ENCODE measurements at places on chromosomes 7 and 10. TPM values are rescaled to one million over a fixed set of nuclear protein-coding genes. Genes with fewer than 3 reads are reported as not detected.

DOCK4 gene
- 0.89 TPM for total RNA-seq

FAM25G gene
- not detected for total RNA-seq

HGF gene
- total RNA-seq, result not detected

TYW1B gene
- total RNA-seq, result 4.2 TPM

C10orf95 gene
- 0.33 TPM for total RNA-seq

ACSM6 gene
- not detected for total RNA-seq

COMMD3 gene
- total RNA-seq, result 79.7 TPM

NOS3 gene
- 15.7 TPM for total RNA-seq

BET1 gene
- total RNA-seq, result 19.1 TPM

ASZ1 gene
- total RNA-seq, result not detected

GRCh38 chr10:24707445-24707844 is 16.2 kb downstream of the ARHGAP21 start:
- peak; percentile 52 for DNase-seq

DNA sequence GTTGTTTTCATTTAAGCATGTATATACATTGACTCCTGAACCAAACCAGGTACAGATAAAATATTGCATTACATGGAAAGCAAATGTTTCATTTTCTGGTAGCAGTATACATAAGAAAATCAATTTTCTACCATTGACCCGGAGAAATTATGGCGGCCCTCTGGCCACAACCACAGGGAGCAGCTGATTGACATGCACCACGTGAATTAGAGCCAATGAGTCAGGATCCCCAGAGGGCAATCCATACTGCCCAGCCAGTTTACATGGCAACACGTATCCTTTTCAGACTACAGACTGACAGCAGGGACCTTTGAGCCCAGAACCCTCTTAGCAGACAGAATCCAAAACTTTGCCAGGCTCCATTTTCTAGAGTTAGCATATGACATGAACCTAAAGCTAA is 272.2 kb upstream of the NEBL start:
- DNase-seq, result no peak

GRCh38 chr7:24372961-24373955 is 89.3 kb downstream of the NPY start:
- DNase-seq, result no peak

DNA sequence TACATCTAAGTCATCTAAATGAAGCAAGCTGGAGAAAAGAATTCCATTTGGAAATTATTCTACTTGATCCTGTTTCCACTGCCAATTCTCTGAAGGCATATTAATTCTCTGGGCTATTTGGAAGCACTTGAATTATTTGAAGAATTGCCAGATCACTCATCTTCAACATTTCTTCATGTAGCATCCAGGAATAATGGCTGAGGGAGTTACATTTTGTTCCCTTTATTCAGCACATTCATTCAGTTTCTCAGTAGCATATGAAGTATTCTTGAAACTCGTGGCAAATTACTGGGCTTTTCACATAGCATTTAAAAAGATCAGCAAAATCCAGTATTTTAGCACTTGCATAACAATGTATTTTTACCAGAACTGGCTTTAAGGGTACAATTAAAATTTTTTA is 127.1 kb upstream of the VIPR2 start:
- no peak for DNase-seq

DNA sequence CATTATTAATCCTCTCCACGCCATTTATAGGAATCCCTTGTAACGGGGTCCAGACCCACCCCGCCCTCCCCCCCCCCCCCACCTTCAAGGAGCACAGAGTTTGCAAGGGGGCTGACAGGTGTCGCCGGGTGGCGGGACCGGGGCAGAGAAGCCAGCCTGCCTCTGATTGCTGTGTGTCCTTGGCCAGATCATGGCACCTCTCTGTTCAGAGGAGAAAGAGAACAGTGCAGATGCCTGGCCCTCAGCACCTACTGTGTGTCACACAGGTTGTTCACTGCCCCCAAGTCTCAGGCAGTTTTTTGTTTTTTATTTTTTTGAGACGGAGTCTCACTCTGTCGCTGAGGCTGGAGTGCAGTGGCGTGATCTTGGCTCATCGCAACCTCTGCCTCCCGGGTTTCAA is 5.4 kb upstream of the MICALL2 start:
- no peak for DNase-seq

DNA sequence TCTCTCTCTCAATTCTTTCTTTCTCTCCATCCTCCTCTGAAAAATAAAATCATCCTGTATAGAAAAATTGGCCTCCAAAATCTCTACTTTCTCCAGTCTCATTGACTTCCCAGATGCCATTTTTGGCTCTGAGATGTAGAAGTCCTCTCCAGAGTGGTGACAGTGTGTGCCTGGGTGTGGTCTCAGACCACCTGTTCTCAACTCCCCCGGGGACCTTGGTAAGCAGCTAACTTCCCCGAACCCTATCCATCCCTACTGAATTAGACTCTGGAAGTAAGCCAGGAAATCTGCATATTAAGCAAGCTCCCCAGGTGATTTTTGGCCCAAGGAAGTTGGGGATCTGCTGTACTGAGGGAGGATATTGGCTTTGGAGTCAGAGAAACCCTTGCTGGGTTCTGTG is 120.5 kb downstream of the WDR11 start:
- DNase-seq, result no peak

- DNase-seq, result no peak
Measured at GRCh38 chr7:65809259-65809981, 63.5 kb upstream of the VKORC1L1 start.

DNA sequence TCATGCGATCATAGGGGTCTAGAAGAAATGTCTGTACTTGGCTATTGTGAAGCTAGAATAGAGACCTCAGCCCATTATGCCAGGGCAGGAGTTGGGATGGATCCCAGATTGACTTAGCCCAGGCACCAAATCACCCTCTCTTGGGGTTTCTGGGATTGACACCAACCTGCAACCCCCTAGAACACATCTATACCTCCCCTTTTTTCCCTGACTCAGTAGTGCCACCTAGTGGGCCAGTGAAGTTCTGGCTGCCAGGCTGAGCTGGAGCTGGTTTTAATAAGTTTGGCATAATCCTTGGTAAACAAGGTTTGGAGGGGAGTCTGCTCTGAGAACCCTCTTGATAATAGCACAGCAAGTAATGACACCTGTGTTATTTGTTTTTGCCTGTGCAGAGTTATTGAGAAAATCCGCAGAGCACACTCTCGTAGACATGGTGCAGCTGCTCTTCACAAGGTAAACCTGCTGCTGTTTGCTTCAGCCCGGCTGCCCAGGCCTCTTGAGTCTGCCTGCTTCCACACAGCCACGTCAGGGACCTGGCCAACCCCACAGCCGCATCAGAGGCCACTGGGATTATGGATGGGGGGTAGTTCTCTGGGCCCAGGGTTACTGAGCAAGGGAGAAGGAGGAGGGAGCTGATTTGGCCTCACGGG is 43.3 kb upstream of the NFKB2 start:
- peak; percentile 90 for DNase-seq

DNA sequence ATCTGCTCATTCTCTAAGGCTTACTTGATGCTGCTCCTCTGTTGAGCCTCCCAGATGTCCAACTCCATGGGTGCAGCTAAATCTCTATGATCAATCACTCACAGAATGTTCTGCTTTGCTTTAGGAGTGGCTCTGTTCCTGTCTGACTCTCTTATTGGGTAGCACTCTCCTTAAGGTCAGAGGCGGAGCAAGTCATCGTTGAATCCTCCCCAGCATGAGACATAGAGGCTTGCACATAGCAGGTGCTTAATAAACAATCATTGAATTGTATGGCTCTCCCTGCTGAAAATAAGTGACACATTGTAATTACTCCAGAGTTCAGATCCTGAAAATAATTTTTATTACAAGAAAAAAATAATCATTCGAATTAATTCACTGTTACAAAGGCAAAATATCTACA is 69.7 kb downstream of the NPS start:
- DNase-seq, result no peak

DNA sequence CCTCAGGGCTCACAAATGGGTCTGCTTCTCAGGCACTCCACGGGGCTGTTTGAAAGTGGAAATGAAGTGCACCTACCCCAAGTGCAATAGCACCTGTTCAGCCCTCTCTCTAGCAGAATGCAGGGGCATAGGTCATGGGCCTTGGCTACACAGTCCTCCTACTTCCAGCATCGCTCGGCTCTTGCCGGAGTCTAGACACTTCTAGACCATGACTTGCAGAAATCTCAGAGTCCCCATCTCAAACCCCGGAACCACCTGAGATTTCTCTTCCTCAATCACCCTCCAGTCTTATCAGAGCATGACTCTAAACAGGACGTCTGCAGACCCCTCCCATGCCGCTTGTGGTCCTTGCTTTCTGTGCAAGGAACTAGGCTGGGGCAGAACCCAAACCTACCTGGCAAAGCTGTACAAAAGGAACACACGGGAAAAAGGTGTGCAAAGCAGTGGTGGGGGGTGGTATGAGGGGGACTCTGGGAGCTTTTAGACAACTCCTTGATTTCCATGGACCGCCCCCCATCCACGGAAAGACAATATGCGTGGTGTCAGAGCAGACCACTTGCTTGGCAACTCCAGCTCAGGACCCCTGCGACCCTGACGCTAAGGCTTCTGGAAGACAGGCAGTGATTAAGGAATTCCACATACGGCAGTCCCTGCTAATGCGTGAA is 13.8 kb downstream of the TMEM273 start:
- DNase-seq, result no peak

- DNase-seq, result no peak
Measured at GRCh38 chr7:22386206-22386858, 29.4 kb upstream of the RAPGEF5 start.

- no peak for DNase-seq
Measured at GRCh38 chr10:14518149-14518548, 187.4 kb upstream of the FRMD4A start.

DNA sequence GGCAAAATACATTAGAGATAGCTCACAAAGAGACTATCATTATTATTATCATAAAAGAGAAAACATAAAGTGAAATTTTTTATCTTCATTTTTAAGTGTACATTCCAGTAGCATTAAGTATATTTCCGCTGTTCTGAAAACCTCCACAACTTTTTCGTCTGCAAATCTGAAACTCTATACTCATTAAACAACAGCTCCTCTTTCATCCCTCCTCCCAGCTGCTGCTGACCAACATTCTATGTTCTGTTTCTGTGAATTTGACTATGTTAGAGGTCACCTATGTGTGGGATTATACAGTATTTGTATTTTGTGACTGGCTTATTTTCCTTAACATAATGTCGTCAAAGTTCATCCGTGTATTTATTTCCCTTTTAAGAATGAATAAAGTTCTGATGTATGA is 429.3 kb upstream of the TPK1 start:
- DNase-seq, result no peak

DNA sequence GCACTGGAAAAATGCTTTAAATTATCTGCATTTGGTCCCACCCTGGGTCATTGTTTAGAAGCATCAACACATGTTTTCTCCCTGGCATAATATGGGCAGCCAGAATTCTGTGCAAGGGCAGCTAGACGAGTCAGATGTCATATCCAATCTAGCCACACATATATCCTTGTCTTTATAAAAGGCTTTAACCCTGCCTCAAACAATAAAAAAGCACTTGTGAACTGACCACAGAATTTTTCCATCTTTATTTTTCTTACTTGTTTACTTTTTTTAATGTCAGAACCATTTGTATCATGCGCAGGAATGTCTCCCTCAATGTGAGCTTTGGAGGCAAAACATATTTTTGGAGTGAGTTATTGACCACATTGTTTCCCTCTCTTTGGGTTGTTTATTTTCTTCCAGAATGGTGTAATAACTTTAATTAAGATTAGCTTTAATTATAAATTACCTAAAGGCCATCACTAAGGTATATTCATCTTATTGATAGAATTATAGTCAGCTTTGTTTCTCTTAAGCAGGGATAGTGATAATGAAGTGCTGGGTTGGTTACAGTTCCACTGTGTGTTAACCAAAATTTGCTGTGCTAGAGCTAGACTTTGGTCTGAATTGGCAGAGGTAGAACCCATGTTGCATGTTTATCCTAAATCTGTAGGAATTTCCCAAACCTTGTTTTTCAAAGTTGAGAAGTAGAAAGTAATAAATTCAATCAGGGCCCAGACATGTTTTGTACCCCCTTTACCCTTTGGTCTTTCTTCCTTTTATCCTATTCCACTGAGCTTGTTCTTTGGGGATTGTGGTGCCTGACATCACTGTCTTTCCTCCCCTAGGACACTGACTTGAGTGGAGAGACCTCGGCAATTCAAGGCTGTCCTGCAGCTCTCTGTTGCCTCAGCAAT is 1078.4 kb downstream of the KCNMA1 start:
- no peak for DNase-seq

GRCh38 chr10:121873236-121873635 is 54.6 kb downstream of the ATE1 start:
- no peak for DNase-seq

- peak; percentile 53 for DNase-seq
Measured at GRCh38 chr7:45106-46090, 147.0 kb upstream of the FAM20C start.

DNA sequence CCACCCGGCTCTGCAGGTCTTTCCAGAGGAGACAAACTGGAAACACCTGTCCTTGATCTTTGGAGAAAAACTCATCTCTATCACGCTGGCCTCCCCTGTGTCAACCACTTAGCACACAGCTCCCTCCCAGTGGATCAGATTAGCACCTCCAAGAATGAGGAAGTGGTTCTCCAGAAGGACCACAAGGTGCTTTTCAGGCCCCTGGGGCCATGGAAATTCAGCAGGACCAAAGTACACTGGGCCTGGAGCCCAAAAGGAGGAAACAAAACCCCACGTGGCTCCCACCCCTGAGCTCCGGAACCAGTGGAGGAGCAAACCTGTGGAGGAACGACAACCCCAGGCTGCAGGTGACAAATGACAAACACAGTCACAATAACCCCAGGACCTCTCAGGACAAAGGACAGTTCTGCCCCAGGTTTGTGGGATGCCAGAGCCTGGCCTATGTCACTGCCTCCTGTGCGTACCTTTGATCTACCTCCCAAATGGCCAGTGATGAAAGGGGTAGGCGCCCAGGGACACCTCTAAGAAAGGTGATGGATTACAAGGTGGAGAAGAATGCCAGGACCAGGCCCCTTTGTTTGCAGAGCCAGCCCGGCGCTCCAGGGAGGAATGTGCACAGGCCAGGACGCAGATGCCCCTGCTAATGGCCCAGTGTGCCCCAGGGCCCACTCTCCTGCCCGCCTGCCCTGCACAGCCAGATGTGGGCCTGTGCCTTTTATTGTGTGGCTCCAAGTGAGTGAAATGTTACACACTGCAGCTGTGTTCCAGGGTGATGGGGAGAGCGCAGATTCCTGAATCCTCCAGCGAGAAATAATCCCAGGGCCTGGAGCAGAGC is 5.7 kb downstream of the TNS3 start:
- no peak for DNase-seq

DNA sequence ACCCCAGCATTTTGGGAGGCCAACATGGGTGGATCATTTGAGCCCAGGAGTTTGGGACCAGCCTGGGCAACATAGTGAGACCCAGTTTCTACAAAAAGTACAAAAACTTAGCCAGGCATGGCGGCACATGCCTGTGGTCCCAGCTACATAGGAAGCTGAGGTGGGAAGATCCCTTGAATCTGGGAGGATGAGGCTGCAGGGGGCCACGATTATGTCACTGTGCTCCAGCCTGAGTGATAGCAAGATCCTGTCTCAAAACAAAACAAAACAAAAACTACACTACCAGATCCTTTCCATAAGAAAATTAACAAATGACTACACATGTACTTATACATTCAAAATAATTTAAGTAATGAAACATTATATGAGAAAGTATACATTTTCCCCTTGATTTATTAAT is 116.4 kb upstream of the KLF6 start:
- no peak for DNase-seq

Measured in activated CD4-positive, alpha-beta T cell treated with anti-CD3 and anti-CD28 coated beads, Interleukin-2, amount 10 ng/mL, durations not matched to agents 24 days and 14 days (primary cell).